Stimulated activated CD8-positive, alpha-beta memory T cell treated with anti-CD3 and anti-CD28 coated beads, Interleukin-2, amount 100 ng/mL, for 48 hours (primary cell): ENCODE measurements at places on chromosomes 12 and 14.

- DNase-seq, result peak; percentile 11
These were observed 60.6 kb upstream of the TMCC3 start for GRCh38 chr12:94710933-94711332.

GRCh38 chr14:50826681-50827080 is 4.3 kb downstream of the NIN start:
- no peak for DNase-seq

- DNase-seq, result no peak
These were observed 224.4 kb downstream of the SPTSSA start for GRCh38 chr14:34237677-34238076.

- no peak for DNase-seq
These were observed 11.3 kb downstream of the CS start for GRCh38 chr12:56288705-56289387.

DNA sequence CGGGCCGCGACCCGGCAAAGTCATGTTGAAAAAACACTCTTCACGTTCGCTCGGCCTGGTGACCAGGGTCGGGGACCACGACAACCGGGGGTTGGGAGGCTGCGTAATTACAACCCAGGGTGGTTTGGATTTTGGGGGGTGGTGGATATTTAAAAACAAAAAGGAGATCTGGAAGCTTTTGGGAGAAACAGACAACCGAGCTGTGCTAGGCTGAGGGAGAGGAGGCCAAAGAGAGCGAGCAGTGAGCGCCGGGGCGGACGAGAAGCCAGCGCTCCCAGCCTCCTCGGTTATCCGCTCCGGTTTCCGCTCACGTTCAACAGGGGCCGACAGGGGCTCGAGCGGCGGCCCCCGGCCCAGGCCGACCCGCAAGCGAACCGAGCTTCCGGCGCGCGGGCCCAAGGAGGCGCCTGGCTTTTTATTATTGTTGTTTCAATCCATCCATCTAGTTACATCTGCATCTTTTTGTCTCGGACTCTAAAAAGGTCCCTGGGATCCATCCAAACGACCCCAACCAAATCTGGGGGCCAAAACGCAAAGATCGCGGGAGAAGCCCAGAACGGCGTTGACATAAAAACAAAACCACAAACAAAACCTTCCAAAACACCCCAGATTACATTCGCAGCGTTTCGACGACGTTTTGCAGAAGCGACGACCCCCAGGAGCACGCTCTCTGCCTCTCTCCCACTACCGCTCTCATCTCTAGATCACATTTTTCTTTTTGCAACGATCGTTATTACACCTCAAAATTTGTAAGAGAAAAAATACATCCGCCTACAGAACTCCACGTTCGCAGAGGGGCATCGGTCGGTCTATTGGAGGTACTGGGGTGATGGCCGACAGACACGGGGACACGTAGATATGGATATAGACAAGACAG is 771 bp downstream of the OTX2 start:
- DNase-seq, result no peak

GRCh38 chr14:97106166-97106565 is 309.0 kb downstream of the VRK1 start:
- no peak for DNase-seq

DNA sequence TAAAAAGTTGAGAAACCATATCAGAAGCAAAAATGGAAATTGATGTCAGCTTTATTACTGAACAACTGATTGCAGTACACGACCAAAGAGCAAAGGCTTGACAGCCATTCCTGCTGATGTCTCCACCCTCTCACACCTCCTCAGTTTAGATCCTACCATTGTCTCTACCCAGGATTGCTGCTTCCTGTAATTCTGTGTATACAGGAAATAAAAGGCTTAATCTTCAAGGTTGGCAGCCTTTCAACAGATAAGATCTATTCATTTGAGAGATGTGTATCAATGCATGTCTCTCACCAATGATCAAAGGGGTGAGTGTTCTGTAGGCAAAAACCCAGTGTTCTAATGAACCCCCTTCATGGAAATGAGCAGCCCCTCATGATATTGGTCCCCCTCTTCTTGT is 27.0 kb downstream of the SLCO1C1 start:
- DNase-seq, result no peak

DNA sequence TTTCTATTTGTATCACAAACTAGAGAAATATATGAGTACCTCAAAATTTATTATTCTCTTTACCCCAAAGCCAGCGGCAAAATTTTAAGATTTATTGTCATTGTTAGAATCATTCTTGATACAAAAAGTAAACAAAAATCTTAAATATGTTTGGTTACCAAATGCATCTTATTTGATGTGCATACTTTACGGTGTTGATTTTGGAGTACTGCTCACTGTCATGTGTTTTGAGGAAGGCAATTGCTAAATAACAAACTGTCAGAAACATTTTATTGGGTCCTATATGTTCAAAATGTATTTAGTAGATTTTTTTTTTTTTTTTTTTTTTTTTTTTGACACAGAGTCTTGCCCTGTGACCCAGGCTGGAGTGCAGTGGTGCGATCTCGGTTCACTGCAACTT is 124.9 kb downstream of the PTPRR start:
- no peak for DNase-seq

DNA sequence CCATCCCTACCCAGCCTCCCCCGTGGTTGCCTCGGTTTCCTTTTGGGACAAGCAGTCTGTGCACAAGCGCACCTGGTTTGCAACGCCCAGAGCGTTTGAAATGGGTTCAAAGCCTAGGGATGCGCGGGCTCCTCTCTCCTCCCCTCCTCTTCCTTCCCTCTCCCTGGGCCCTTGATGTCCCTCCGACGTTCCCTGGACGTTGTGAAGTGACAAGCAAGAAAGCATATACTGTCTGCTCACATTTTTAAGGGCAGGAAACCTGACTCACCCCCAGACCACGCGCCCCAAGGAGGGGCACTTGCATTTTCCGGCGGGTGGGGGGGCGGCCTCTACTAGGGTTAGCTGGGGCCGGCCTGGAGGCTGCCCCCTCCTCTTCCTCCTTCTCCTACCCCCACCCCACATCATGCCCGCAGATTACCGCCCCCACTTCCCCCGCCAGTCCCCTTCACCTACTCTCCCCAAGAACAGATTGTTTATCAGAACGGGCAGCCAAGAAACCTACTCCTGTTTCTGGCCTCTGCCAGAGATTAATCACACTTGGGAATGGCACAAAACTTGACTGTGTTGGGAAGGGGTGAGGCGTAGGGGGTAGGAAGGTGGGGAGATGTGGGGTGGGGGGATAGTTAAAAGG is 9.5 kb upstream of the IRF2BPL start:
- DNase-seq, result no peak

DNA sequence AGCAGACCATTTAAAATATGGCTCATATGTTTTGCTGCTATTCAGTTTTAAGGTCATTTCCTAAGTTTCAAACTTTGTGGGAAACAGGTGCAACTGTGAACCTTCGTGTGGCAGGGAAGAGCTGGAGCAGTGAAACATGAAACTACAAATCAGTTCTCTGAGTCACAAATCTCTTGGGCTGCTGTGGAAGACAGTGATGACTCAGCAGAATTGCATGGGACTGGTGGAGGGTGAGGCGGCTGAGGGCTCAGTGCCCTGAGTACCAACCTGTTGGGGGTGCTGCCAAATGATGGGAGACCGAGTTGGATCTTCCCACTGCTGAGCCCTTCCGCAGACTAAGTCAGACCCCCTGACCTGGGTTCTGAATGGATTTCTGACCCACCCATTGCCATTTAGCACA is 8.4 kb upstream of the CALM1 start:
- DNase-seq, result no peak

- no peak for DNase-seq
These were observed 74.8 kb upstream of the TCL1B start for GRCh38 chr14:95611293-95611880.

DNA sequence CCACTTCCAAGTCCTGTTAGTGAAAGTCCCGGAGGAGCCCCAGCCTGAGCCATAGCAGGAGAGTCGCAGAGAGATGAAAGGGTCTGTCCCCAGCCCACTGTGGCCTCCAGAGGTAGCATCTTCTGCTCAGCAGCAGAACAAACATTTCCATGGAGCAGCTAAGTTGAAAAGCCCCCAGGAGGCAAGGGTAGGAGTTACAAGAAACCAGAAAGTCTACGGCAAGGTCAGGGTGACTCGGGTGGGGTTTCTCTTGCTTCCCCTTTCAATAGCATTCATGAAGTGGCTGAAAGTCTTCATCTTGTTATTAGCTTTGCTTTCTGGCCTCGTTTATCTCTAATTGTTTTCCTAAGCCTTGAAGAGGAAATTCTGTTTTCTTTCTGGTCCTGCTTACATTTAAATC is 151.2 kb upstream of the DIO3 start:
- DNase-seq, result no peak

DNA sequence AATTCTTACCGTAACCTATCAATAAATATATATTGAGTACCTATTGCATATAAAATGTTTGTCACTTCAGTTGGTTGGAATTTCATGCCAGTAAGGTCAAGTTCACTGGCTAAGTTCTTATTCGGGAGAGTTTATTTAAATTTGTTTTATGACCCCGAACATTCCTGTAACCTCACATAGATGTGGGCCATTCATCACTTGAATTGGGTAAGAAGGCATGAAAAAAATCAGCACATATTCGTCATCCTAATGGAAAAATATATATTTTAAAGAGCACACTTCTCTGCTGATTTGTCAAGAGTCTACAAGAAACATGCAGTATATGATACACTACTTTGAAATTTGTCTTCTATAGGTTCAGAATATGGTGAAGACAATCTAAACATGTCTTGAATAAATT is 263.4 kb downstream of the CCDC91 start:
- DNase-seq, result no peak

- no peak for DNase-seq
These were observed 12.2 kb downstream of the LLPH start for GRCh38 chr12:66118240-66118891.

DNA sequence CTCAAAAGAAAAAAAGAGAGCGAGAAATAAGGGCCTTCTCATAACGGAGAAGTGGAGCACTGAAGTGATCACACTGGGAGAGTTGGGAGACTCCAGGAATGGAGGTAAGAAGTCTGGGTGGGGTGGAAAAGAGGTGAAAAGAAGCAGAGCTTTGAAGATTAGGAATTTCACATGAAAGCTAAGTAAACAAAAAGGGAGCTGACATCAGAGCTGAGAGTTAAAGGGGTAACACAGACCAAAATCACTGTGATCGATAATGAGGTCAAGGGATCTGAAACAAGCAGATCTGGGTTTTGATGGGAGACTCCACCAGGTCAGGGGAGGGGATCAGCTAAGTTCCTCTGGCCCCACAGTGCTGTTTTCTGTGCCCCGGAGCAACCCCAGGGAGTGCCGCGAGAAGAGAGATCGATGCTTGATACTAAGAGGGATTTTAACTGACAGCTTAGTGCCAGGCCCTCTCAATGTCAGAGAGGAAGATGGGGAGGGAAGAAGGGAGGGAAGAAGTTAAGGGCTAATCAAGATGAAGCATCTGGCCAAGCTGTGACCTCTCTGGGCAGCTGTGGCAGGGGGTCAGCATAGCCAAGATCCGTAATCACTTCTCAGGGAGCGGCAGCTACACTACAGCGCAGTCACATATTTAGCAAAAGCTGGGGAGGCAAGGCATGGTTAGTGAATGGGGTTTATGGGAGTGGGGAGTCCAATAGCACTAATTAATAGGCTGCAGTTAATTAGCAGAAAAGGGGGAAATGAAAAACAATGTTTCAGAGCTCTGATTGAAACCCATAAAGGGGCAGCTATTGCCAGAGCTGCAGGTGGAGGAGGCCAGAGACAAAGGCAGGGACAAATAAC is 8.0 kb downstream of the AQP6 start:
- no peak for DNase-seq

- no peak for DNase-seq
These were observed 41.2 kb upstream of the MED13L start for GRCh38 chr12:116318576-116319232.

- DNase-seq, result no peak
These were observed 29.1 kb downstream of the MOK start for GRCh38 chr14:102275866-102276265.

GRCh38 chr14:59848671-59849070 is 21.9 kb downstream of the RTN1 start:
- no peak for DNase-seq

DNA sequence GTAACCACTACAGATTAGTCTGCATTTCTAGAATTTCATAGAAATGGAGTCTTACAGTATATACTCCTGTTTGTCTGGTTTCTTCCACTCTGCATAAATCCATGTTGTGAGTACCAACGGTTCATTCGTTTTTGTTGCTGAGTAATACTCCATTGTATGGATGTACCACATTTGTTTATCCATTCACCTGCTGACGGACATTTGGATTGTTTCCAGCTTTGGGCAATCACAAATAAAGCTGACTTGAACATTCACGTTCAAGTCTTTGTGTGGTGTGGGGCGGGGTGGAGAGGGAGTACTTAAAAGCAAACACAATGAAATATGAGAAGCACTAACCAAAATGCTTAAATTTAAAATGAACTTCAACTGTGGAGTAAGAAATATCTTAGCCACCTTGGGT is 7.1 kb downstream of the HECTD4 start:
- DNase-seq, result no peak

- DNase-seq, result no peak
These were observed 1324.6 kb downstream of the LRFN5 start for GRCh38 chr14:42931308-42931707.

DNA sequence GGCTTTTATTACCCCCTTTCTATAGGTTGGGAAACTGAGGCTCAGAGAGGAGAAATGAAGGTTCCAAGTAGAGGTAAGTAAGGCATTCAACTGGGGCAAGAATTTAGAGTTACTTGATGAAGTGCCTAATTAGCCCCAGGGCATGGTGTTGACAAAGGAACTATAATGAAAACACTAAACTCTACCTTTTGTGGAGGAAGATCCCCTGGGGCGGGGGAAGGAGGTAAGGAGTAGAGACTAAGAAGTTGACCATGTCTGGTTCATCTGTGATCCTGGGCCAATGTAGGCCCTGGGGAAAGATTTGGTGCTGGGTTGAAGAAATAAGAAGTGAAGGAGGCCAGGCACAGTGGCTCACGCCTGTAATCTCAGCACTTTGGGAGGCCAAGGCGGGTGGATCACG is 16.2 kb upstream of the COX6A1 start:
- DNase-seq, result no peak

GRCh38 chr14:99800781-99801180 is 7.6 kb downstream of the EML1 start:
- DNase-seq, result no peak

DNA sequence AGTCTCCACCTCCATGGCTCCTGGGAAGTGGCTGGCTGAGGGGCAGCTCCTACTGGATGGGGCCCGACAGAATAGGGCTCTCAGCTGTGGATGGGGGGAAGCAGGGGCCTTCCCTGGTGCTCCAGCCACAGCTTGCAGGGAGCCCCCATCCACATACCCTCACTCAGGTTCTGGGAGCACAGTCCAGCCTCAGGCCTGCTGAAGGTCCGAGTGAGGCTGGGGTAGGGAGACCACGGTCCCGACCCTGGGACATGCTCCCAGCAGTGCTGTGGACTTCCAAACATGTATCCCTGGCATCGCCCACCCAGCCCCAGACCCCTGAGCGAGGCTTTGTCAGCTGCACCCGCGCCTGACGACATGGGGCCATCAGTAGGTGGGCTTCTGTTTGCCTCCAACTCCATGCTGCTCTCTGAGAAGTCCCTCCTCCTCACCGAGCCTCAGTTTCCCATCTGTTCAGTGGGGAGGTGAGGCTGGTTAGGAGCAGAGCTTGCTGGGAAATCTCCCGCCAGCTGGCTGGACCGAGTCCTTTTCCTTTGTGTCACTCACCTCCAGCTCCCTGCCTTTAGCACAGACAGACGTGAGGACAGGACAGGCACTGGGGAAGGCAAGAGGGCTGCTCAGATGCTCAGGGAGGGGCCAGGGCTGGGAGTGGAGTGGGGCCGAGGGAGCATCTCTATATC is 9.1 kb upstream of the ATG101 start:
- no peak for DNase-seq
